Mesothelial cell of epicardium (in vitro differentiated cells): ENCODE measurements at places on chromosomes 13 and 19. TPM values are rescaled to one million over a fixed set of nuclear protein-coding genes. Genes with fewer than 3 reads are reported as not detected.

DNA sequence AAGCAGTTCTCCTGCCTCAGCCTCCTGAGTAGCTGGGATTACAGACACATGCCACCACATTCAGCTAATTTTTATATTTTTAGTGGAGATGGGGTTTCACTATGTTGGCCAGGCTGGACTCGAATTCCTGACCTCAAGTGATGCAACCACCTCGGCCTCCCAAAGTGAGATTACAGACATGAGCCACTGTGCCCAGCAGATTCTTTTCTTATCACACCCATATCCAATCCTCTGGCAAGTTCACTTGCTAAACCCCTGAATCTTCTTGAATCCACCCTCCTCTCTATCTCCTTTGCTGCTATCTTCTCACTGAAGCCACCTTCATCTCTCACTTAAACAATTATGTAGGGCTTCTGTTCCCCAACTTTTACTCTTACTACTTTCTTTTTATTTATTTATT lies 17.5 kb downstream of the TMEM143 start:
- DNase-seq = no peak
- H3K27ac ChIP-seq = no peak overlapping the region
- H3K4me3 ChIP-seq = no peak overlapping the region
- peaks cover 4% of the 10 kb centered on the region for H3K4me1 ChIP-seq
- H3K27me3 ChIP-seq = no peaks in the 10 kb centered on the region

DNA sequence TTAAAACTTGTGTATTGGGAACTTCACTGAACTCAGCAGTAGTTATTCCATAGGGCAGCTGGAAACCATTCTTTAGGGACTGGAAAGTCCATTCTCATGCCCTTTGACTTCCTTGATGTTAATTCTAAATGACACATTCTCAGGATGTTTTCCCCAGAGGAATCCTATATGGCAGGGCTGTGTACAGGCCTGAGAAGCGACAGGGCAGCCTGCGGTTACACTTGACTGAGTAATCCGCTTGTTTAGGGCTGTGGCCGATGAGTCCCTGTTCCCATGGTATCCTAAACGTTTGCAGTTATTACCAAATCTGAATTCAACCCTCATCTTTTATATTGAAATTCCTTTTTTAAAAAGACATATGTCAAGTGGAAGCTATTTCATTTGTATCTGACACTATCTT lies 83.5 kb downstream of the COL4A2 start:
- no peak for DNase-seq
- H3K36me3 ChIP-seq = peaks cover 21% of the 10 kb centered on the region
- H3K27ac ChIP-seq = peak overlapping the region; percentile 79
- no peaks in the 10 kb centered on the region for H3K27me3 ChIP-seq
- H3K4me3 ChIP-seq = no peak overlapping the region
- H3K4me1 ChIP-seq = peaks cover 54% of the 10 kb centered on the region

GRCh38 chr13:59931621-59932020 lies 232.1 kb downstream of the DIAPH3 start:
- no peaks in the 10 kb centered on the region for H3K4me1 ChIP-seq
- no peak overlapping the region for H3K27ac ChIP-seq
- no peak for DNase-seq

The RFPL4AL1 gene
- not detected in 3 replicates for total RNA-seq
